ENCODE measurements at places on chromosomes 5 and 9.

DNA sequence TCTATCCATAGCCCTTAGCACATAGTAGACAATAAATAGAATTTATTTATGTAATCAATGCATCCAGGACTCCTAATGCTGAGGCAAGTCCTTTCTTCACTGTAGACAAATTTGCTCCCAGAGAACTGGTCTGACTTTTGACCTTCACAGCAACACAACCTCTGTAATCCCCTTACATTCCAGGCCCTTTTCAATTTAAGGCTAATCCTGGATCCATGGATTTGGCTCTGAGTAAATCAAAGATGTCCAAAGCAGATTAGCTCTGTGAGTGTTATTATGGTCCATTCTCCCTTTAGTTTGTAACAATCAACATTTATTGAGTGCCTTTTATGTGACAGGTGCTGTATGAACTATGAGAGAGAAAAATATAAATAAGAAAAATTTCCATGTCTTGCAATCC, 27.4 kb upstream of the TMC1 start:
- no peak for DNase-seq

GRCh38 chr9:126612813-126613641, 701 bp upstream of the LMX1B start:
- DNase-seq: no peak

DNA sequence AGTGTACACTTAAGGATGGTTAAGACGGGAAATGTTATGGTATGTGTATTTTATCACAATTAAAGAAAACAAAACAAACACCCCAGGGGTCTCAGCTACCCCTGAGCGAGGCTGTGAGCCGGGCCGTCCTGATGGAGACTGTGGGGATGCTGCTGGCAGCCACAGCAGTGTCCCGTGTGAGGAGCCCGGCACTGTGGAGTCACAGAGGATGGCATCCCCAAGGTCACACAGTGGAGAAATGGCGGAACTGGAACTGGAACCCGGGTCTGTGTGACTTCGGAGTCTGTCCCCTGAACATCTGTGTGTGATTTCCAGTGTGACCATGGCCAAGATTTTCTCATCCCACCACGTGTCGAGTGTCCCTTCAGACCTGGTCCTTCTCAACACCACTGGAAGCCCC, 80.7 kb upstream of the PHYKPL start:
- no peak for DNase-seq

GRCh38 chr5:128436749-128437188, 101.3 kb downstream of the FBN2 start:
- no peak for DNase-seq

DNA sequence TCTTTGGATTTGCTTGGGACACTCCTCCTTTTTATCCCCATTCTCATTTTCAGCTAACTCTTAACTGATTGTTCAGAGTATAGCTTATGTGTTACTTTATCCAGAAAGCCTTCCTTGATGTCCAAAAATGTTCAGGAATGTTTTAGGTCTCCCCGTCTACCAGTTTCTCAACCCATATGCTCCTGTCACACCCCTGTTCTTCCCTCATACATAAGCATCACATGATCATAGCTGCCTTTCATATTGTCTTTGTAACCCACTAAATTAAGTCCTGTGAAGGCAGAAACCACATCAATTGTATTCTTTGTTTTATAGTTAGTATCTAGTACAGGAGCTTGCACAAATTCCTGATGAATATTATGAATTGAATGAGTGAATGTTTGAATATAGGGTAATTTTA, 321.9 kb upstream of the ACTBL2 start:
- no peak for DNase-seq

Data from NCI-H1105 (cell line).